Lower leg skin (tissue), 4 donors: ENCODE measurements at places on chromosomes 4 and X. TPM values are rescaled to one million over a fixed set of nuclear protein-coding genes. Genes with fewer than 3 reads are reported as not detected.

GRCh38 chr4:121875652-121876051, 5.4 kb upstream of the BBS7 start:
- DNase-seq, result no peak

DNA sequence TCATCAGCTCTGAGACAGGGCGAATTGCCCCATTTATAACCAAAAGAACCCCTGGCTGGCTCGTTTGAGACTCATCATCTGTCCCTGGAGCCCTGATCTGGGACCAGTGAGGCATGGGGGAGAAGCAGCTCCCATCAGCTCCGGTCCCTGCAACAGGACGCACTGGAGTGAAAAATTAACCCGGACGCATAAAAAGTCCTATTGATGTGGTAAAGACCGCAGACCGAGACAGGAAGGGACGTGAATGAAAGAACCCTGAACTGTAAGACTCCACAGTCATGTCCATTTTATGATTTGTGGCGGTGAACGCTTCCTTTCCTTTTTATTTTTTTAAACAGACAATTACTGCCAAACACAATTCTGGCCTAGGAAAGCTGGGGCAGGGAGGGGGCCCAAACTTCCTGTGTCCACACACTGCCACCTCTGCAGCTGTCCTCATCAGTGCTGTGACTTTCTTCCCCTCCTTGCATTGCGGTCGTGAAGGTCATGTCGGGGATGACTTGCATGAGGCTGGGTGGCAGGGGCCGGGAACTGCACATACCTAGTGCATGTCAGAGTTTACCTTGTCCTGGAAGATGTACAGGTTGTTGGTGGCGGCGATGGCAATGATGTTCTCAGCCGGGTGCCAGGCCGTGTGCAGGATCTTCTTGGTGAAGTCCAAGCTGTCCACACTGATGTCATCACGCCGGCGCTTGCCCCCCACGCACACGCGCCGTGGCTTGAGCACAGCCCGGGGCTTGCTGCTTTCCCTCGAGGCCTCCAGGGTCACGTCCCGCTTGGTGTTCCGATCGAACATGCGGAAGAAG, 53.3 kb downstream of the WFS1 start:
- DNase-seq, result no peak

DNA sequence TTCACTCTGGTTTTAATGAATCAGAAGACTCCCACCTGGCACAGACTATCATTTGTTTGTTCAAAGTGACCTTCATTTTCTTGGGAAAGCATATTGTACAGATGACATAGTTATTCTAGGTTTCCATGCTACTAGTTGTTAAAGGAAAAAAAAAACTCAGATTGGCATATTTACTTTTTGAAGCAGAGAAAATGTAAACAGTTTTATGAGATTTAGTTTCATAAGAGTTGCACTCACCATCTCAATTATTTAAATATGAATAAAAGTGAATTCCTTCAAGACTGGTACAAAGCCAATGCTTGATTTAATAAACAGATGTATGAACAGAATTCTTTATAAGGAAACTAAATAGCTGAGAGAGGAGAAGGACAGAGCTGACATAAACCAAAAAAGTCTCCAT, 280.3 kb upstream of the UGT8 start:
- DNase-seq, result no peak

GRCh38 chr4:6268650-6269615, 717 bp upstream of the WFS1 start:
- DNase-seq, result no peak

GRCh38 chr4:58048491-58048890, 938.3 kb upstream of the IGFBP7 start:
- no peak for DNase-seq

GRCh38 chr4:151853034-151853433, 92.2 kb upstream of the GATB start:
- DNase-seq, result no peak

GRCh38 chr4:48184882-48185281, 50.8 kb upstream of the TXK start:
- DNase-seq, result no peak

GRCh38 chrX:149471397-149471796, 33.7 kb downstream of the IDS start:
- DNase-seq, result no peak

DNA sequence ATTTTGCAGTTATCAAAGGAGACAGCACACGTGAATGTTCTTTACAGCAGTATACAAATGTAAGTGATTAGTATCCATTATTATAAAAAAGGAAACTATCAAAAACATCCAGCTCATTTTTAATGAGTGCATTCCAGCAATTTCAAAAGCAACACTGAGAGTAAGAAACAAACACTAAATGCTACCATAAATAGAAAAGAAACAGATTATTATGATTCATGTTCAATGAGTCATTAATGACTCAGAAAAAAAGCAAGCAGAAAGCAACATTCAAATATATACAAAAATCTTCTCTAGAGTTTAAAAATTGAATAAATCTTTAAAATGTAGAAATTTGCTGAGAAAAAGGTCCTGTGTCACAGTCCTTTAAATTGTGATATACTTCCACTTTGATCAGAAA, 346.5 kb upstream of the FMR1 start:
- DNase-seq, result no peak

GRCh38 chr4:65344278-65344825, 325.9 kb downstream of the EPHA5 start:
- DNase-seq, result no peak

- no peak for DNase-seq
Observed at GRCh38 chr4:98528882-98529281, 129.5 kb downstream of the TSPAN5 start.

DNA sequence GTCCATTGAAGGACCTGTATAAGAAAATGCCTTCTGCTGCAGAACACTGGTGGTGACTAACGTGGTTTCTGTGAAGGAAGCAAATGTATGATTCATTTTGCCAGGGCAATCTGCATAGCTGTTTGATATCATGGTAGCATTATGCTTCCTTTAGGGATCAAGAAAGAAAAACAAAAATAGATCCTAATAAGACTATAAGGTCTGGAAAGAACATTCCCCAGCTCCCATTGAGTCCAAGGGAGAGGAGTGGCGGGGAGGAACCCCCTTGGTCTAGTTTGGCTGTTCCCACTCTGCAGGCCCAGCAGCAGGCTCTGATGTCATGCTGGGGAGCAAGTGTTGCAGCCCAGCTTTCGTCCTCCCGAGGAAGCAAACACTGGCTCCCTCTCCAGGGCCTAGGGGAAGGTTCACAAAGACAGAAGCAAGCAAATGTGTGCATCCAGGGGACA, 154.5 kb upstream of the GALNT7 start:
- DNase-seq, result no peak

GRCh38 chr4:7043284-7044136, at the start of gene TADA2B:
Gene TADA2B (plus strand): TSS chr4:7043372. CDS start chr4:7043580, 208 bp downstream.
- no peak for DNase-seq

- no peak for DNase-seq
Observed at GRCh38 chrX:75132672-75133071, 23.4 kb downstream of the ABCB7 start.

DNA sequence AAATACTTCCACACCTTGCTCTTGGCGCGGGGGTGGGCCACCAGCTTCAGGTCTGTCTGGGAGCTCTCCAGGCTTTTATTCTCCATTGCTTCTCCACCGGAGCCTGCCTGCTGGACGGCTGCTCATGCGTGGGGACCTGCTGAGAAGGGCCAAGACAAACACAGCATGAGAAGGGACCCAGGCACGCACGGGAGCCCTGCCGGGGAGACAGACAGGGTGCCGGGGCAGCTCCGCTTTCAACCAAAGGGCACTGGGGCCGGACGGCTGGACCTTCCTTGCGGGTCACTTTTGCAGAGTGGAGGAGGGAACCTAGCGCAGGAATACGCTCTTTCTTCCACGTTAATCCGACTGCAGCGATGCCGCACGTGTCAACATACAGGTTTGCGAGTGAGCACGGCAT, 10.1 kb downstream of the DHRSX start:
- no peak for DNase-seq

DNA sequence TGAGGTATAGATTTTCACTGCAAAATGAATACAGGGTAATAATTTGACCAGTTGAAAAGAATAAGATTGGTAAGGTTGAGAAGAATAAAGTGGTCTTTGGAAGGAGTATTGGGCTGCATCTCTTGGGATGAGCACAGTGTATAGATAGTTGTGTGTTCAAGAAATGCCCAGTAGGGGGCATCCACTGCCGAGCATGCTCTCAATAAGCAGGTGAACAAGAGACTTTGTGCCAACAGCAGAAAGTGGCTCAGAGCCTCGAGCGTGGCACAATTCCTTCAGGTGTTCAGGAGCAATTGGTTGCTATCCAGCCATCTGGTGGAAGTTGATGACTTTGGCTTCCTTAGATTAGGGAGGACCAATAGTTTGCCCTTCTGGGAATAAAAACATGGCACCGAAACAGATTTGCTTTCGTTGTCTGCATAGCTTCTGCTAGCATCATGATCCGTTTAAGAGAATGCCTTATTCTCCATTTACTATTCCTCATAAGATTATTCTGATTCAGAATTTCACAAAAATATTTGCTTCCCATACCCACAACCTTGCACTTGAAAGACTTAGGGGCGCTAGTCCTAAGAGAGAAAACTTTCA, 258.1 kb upstream of the NEIL3 start:
- DNase-seq, result no peak

DNA sequence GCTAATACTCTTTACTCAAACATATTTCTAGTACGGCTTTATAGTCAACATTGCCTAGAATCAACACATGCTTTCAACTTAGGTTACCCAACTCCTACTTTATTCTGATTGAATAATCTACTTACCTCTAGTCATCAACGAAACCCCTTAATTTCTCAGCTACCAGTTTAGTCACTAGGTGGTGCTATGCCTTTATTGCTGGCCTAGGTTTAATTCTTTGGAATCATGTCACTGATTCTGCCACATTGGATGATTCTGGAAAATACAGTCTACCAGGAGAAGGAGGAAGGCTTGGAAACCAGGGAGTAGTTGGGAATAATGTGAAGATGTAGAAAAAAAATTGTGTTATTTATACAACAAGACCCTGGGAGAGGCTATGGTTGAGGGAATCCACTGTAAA, 167.7 kb downstream of the DCAF12L2 start:
- DNase-seq, result no peak

- peak; percentile 26 for DNase-seq
Observed at GRCh38 chr4:140092094-140092851, 61.7 kb downstream of the MAML3 start.

DNA sequence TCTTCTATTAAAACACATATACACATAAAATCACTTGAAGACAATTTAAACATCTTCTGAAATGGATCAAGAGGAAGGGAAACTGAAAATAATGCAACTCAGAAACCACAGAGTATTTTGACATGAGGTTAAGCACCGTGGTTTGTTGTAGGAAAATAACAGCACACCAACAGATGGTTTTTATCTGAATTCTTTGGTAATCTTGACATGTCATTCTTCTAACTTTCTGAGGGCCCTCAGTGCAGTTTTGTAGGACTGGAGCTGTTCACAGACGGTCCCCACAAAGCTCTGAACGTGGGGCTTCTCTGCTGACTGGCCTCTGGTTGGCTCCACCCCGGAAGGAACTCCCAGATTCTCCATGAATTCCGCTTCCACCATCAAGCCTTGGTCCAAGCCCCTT, 16.0 kb upstream of the TLR8 start:
- no peak for DNase-seq

GRCh38 chr4:76585897-76586360, 150.9 kb downstream of the SHROOM3 start:
- peak; percentile 91 for DNase-seq

DNA sequence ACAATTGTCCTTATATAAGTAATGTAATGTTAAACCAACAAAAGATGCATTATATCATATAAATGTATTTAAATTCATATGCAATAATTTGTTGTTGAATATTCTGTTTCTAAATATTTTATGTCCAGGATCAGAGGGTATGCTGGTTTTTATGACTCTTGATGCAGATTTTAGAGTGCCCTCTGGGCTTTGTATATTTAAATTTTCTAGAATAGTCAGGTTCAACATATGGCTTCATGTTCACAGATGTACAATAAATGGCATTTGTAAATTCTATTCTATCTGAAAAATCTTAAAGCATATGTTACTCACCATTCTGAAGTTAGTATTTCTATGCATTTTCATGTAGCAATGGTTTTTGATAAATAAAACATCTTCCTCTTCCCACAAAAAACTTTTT, 1555.4 kb downstream of the PCDH18 start:
- no peak for DNase-seq

GRCh38 chr4:9994246-9994847, 26.9 kb downstream of the SLC2A9 start:
- DNase-seq, result no peak

DNA sequence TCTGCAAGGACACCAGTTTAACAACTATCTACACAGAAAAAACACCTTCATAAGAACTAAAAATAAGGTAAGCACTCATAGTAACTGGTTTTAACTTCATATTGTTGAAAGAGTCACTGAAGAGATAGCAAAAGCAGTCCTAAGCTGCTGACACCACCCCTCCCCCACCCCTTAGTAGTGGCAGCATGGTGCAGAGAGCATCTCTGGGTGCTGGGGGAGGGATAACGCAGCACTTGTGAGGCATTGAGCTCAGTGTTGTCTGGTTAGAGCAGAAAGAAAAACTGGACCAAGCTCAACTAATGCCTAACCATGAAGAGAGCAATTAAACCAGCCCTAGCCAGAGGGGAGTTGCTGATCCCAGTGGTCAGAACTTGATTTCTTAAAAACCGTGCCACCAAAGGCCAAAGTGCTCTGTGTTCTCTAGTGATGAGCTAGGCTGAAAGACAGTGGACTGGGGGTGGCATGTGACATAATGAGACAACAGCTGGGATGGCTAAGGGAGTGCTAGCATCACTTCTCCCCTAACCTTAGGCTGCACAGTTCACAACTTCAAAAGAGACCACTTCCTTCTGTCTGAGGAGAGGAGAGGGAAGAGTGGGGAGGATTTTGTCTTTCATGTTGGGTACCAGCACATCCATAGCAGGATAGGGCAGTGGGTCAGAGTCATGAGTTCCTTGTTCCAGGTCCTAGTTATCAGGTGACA, 669.3 kb downstream of the PDHA2 start:
- DNase-seq, result no peak

- DNase-seq, result no peak
Observed at GRCh38 chr4:152290366-152290921, 245.4 kb downstream of the FBXW7 start.

Gene RRH
- total RNA-seq, result 0.34 TPM

Gene CFAP97
- total RNA-seq, result 23.7 TPM

Gene PRMT9
- 10.3 TPM for total RNA-seq

Gene SPOCK3
- total RNA-seq, result not detected

Gene APOO
- total RNA-seq, result 21.4 TPM
